ENCODE measurements at places on chromosomes 11 and 22. TPM values are rescaled to one million over a fixed set of nuclear protein-coding genes. Genes with fewer than 3 reads are reported as not detected.
A peak's percentile ranks its signal among the peaks of the same experiment; 100 is the strongest.

Gene RNASEH2C
- total RNA-seq, result 28.2 TPM

DNA sequence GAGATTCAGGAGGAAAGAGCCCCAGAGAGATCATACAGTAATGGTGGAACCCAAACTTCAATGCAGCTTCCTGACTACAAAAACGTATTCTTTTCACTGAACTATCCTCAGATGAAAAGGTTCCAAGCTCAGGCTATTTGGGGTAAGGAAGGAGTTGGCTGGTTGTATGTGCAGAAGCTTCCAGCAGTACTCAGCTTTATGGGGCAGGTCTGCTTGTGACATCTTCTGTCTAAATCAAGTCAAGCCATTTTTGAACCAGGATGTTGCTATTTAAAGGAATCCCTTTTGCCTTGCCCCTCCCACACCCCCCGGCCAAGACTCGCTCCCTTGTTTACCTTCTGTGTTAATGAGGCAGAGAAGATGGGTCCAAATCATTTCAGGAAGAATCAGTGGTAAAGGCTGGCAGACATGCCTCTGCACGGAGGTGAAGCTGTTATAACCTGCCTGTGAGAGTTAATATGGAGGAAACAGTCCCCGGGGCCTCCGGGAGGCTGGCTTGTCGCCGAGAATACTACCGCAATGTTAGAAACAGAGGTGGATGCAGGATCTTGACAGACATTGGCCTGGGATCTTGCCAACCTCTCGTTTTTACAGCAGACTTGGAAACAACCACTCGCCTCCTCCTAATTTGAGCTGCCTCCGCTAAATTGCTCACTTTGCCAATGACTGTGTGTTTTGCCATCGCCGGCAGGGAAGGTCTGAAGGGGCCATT, 45.4 kb downstream of the TIMP3 start:
- no peak overlapping the region for H3K27ac ChIP-seq
- H3K4me1 ChIP-seq, result no peaks in the 10 kb centered on the region
- H3K36me3 ChIP-seq, result no peaks in the 10 kb centered on the region
- peaks cover 32% of the 10 kb centered on the region for H3K27me3 ChIP-seq

DNA sequence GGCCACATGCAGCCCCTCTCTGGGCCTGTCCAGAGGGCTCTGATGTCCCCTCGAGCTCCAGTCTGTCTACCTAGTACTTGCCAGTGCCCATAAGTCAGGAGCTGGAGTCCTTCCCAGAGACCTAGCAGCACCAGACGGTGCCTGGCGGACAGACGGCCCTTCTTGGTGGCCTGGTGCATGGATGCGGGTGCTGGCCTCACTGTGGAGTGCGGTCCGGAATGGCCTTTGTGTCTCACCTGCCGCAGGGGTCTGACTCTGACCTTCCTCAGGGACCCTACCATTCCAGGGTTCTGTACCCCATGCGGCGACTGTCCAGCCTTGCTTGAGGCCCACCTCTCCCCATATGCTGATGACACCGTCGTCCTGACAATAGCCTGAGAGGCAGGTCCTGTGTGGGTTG, 29.4 kb upstream of the SMIM38 start:
- H3K27ac ChIP-seq, result no peak overlapping the region
- no peak overlapping the region for H3K4me3 ChIP-seq
- no peak for DNase-seq
- H3K27me3 ChIP-seq, result no peaks in the 10 kb centered on the region

DNA sequence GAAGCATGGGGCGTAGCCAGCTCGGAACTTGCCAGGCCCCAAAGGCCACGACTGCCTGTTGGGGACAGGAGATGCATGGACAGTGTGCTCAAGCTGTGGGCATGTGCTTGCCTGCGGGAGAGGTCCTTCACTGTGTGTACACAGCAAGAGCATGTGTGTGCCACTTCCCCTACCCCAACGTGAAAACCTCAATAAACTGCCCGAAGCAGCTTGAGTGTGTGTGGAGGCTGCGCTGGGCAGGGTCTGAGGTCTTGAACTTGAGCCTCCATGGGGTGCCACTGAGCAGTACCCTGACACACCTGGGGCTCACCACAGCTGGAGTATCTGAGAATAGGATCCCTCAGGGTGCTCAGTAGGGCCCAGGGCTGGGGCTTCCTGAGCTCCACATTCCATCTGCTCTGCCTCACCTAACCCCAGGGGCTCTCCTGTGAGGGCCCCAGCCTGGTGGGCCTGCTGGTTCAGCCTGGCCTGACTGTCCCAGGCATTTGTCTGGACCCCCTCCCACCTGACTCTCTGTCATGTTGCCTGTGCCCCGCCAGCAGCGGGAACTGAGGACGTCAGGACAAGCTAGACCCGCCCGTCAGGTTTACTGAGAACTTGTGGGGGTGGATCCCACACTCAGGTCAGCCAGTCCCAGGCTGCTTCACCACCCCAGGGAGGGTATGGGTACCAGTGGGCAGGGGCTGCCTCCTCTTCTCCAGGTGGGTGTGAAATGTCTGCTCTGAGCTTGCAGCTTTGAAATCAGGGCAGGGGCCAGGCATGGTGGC, 3.2 kb downstream of the RASSF7 start:
- H3K27ac ChIP-seq, result peak overlapping the region; percentile 63
- H3K36me3 ChIP-seq, result peaks cover 79% of the 10 kb centered on the region
- no peaks in the 10 kb centered on the region for H3K27me3 ChIP-seq
- peak overlapping the region; percentile 41 for H3K4me3 ChIP-seq

- H3K36me3 ChIP-seq, result peaks cover 6% of the 10 kb centered on the region
These were observed 8.4 kb downstream of the CYTH4 start for GRCh38 chr22:37290737-37291136.

GRCh38 chr22:36387709-36387958, 133 bp downstream of the MYH9 start:
- no peak for DNase-seq
- peak overlapping the region; percentile 82 for H3K27ac ChIP-seq
- H3K4me1 ChIP-seq, result peaks cover 34% of the 10 kb centered on the region
- peak overlapping the region; percentile 73 for H3K4me3 ChIP-seq
- no peaks in the 10 kb centered on the region for H3K27me3 ChIP-seq

DNA sequence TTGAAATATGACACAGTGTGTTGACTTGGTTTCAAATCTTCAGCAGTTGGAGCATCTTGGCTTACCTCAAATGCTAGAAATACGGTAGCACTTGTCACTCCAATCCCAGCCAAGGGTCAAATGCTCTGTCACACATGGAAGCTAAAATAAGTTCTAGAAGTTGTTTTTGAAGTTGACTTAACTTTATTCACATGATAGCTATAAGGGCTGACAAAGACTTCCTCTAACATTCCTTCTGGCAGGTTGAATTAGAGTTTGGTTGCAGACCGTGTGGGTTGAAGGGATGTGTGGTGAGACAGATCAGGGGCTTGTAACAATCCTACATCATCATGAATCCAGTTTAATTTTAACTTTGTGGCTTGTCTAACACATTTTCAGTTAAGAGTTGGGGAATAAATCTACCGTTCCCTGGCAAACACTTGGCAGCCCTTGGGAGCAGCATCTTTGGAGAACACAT, 4.6 kb downstream of the SLN start:
- no peaks in the 10 kb centered on the region for H3K36me3 ChIP-seq
- H3K27me3 ChIP-seq, result peaks cover 15% of the 10 kb centered on the region
- no peaks in the 10 kb centered on the region for H3K4me1 ChIP-seq
- no peak for DNase-seq
- no peak overlapping the region for H3K4me3 ChIP-seq

GRCh38 chr11:43997022-43997660, 50.6 kb upstream of the ACCSL start:
- no peak overlapping the region for H3K27ac ChIP-seq
- DNase-seq, result no peak
- H3K4me1 ChIP-seq, result no peaks in the 10 kb centered on the region
- H3K27me3 ChIP-seq, result peaks cover 83% of the 10 kb centered on the region

DNA sequence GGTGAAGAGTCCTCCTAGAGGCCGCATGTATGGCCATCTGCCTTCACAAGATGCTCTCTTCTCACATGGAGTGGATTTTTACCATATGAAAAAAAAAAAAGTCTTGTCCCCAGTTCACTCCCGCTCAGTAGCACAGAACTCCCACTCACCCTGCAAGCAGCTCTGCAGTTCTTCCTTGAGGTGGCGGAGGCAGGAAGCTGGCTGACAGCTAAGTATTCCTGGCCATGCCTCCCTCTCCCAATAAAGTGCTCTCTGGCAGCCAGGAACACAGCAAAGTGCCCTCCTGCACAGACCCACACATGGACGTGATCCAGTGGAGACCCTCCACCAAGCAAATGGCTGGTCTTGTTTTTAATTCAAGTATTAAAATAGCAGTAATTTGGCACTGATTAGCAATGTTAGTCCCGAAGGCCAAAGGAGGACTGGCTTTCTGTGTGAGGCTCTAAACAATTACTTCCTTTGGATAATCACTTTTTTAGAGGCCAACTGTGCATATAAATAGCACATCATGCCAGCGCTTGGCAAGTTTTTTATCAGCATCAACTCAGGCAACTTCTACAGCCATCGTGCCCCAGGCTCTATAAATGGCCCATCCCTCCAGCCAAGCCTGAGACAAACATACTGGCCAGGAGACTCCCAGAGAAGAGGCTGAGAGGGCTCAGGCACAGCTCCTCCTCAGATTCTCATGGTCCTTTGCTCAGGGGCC, 413.6 kb downstream of the OPCML start:
- DNase-seq, result no peak
- no peaks in the 10 kb centered on the region for H3K4me1 ChIP-seq
- H3K27me3 ChIP-seq, result no peaks in the 10 kb centered on the region
- no peaks in the 10 kb centered on the region for H3K36me3 ChIP-seq

GRCh38 chr22:25774575-25775026, 32.6 kb downstream of the MYO18B start:
- no peak overlapping the region for H3K4me3 ChIP-seq
- peak; percentile 22 for DNase-seq
- peaks cover 51% of the 10 kb centered on the region for H3K27me3 ChIP-seq
- H3K27ac ChIP-seq, result no peak overlapping the region

Measured in Calu3 (cell line).